Epithelial cell of proximal tubule (primary cell): ENCODE measurements at places on chromosomes 3 and 15. TPM values are rescaled to one million over a fixed set of nuclear protein-coding genes. Genes with fewer than 3 reads are reported as not detected.

GRCh38 chr3:43317461-43318316 lies 31.3 kb downstream of the SNRK start:
- DNase-seq = no peak

DNA sequence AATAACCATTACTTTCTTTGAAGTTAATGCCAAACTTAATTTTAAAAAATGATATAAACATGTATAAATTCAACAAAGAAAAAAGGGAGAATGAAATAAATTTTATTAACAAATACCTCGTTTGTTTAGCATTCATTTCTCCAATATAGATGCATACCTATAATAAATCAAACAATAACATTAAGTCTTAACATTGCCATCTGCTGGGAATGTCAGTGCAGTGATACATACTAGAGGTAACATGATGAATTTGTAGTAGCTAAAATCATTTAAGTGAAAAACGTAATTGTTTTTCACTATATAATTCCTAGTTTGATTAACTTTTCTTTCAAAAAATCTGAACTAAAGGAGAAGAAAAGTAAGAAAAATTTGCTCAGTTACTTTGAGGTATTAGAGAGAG lies 340.2 kb upstream of the CBLB start:
- no peak for DNase-seq

DNA sequence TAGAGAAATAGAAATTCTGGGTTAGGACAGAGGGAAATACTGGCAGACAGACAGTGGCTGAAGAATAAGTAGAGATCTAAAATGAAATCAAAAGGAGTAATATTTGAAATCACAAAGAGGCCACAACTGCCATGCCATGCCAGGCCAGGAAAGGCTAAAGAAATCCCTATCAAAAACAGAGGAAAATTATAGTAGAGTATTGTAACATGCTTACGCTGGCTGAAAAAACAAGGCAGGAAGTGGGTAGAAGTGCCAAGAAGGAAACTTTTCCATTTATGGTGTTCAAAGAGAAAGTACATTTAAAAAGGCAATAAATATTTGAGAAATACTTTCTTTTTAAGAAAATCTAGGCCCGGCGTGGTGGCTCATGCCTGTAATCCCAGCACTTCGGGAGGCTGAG lies 415.7 kb downstream of the PLCL2 start:
- DNase-seq = no peak

DNA sequence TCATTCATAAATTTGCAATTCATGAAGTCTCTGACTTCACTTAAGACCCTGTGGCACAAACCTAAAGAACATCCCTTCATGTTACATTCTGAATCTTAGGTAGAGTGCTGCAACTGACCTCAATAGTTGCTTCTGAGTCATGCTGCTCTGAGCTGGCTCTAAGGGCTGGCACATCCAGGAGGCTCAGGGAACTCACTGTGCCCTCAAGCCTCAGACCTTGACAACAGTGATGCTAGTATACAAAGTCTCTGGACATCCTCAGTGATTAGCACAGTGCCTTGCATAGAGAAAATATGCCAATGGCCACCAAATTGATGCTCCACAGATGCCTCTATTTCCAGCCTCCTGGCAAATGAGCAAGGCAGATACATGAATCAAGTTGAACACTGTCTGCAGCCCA lies 740.9 kb upstream of the LMCD1 start:
- no peak for DNase-seq

DNA sequence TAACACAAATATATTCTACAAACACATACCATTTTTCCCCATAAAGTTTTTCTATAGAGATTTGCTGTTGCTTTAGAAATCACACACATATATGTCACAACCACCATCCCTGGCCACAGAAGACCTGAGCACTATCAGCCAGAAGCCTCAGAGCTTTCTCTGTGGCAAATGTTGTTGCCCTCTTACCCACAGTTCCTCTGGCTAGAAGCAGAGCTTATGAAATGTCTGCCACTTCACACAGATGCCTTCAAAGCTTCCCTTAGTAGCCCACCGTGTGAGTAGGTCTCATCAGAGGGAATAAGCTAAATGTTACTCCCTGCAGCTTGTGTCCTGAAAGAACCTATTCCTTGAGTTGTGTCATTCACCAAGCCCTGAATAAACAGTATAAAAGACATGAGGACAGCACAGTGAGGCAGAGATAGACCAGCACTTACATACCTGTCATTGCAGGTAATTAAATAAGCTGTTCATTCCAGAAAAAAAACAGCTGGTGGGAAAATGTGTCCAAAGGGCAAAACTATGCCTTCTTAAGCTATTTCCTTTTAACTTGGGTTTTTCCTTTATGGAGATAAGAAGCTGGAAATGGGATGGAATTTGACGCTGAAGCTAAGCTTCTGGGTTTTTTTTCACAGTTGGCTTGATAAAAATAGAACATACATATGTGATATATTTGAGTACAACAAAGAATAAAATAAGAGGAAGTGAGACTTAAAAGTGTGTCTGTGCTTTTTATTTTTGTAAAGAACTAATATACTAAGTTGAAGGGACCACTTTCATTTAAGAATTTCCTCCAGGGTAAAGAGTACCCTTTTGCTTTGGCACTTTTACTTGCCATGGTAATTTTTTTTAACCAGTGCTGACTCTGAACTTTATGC lies 391.4 kb downstream of the KCNH8 start:
- DNase-seq = no peak

DNA sequence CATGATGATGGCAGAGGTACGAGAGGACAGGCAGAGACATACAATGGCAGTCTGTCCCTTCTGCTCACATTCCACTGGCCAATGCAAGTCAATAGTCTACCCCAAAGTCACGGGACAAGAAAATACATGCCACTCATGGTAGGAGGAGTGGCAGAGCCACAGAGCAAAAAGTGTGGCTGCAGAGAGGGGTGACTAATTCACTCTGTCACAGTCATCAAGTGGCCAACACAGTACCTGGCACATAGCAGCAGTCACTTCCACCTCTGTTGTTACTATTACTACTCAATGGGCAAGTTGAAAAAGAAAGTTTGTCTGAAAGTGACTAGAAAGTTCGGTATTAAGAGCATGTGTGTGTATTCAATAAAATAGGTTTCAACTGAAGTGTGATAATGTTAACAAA lies 91.4 kb downstream of the SMAD3 start:
- DNase-seq = no peak

- DNase-seq = no peak
These were observed 19.4 kb upstream of the IL20RB start for GRCh38 chr3:136938334-136938733.

GRCh38 chr15:85541744-85542143 lies 161.3 kb downstream of the AKAP13 start:
- no peak for DNase-seq

- no peak for DNase-seq
These were observed 6.2 kb upstream of the BDH1 start for GRCh38 chr3:197561926-197562325.

DNA sequence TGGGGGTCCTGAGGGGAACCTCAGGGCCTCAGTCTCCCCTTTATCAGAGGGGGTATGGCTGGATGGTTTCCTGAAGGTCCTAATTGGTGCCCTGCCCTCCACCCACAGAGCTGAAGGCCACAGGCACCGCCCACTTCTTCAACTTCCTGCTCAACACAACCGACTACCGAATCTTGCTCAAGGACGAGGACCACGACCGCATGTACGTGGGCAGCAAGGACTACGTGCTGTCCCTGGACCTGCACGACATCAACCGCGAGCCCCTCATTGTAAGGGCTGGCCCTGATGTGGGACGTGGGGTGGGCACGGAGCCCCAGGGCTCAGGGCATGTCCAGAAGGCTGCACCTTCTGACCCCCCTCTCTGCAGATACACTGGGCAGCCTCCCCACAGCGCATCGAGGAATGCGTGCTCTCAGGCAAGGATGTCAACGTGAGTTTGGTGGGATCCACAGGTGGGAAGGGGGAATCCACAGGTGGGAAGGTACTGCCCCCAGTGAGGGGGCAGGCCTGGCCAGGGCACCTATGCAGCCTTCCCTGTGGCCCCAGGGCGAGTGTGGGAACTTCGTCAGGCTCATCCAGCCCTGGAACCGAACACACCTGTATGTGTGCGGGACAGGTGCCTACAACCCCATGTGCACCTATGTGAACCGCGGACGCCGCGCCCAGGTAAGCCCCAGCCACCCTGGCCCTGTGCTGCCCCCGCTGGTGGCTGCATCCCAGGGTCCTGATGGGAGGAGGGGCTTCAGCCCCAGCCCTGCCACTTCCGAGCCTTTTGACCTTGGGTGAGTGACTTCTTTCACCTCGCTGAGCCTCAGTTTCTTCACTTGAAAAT lies 17.5 kb upstream of the GNAT1 start:
- DNase-seq = no peak

Gene RHO
- not detected in 2 replicates for total RNA-seq

Gene SLC15A2
- total RNA-seq = 0.22 and 0.40 TPM in 2 replicates

Gene TTC23
- total RNA-seq = 11.4 and 12.1 TPM in 2 replicates

Gene GPR149
- total RNA-seq = not detected in 2 replicates

Gene MAGEL2
- 0.07 and 0.23 TPM in 2 replicates for total RNA-seq

Gene WDR93
- total RNA-seq = not detected in 2 replicates

Gene GPR171
- not detected in 2 replicates for total RNA-seq

Gene AHSG
- not detected in 2 replicates for total RNA-seq

Gene AKAP13
- total RNA-seq = 23.4 and 40.9 TPM in 2 replicates

Gene PLSCR2
- total RNA-seq = not detected in 2 replicates

Gene C3orf52
- 33.6 and 55.1 TPM in 2 replicates for total RNA-seq

Gene ZKSCAN7
- 3.5 and 5.7 TPM in 2 replicates for total RNA-seq
